ENCODE measurements at places on chromosomes 1 and 21. TPM values are rescaled to one million over a fixed set of nuclear protein-coding genes. Genes with fewer than 3 reads are reported as not detected.

GRCh38 chr1:234229581-234230387, 143.5 kb upstream of the COA6 start:
- DNase-seq = no peak

Gene RGS13
- total RNA-seq = not detected

DNA sequence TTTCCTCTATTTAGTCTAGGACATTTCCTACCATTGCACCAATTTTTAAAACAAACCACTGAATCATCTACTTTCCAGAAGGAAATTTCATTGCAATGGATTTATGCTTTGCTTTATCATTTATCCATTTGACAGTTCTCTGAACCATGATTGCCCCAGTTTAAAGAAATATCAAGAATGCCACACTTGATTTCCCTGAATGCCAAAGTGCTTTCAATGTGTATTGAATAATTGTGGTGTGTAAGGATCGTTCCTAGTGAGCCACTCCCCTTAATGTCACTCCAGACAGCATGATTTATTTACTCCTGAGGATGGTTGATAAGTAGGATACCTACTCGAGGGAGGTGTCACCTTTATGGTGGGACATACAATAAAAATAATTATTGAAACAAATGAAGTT, 169.6 kb downstream of the RYR2 start:
- no peak for DNase-seq

DNA sequence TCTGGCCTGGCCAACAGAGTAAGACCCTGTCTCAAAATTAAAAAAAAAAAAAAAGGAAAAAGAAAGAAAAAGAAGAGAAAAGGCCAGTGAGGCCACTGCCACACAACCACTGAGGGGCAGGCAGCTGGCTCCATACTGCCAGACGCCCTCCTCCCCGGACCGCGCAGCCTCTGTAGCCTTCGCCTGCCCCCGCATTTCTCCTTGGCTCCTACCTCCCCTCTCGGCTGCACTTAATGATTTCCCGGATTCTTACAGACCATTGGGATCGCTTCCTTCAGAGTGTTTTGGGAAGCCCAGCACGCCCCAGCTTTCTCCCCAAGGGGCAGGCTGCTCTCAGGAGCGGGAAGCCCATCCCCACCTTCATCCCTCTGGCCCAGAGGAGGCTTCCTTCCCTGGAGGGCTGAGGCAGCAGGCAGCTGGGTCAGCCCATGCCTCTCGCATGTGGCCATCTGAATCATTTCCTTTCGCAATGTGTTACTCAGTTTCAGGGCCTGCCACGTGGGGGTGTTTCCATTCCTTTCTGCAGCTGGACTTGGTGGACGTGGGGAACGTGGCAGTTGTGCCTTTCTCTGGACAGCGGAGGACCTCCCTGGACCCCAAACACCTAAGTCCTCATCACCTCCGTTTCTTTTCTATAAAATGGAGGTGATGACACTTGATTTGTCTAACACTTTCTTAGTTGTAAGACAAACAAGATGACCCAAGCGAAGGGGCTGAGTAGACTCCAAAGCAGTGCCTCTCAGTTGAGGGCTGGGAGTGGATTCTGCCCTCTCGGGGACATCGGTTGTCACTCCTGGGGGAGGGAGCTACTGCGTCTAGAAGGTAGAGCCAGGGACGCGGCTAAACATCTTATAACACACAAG, 2.3 kb downstream of the SLC2A5 start:
- DNase-seq = no peak

DNA sequence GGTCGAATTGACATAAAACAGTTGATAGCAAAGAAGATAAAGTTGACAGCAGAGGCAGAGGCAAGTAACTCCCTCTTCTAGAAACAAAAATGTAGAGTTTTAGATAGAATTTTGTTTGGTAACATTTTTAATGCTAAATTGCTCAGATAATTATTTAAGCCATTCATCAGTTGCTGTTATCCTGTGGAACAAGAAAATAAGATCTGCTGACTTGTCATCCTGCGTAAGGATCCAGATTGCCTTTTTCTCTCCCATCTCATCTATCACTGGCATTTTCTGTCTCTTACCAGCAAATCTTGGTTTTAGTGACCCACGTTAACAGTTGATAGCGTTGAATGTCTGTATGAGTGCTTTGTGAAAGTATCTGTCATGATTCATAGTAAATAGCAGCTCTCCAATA, 29.8 kb downstream of the SOAT1 start:
- DNase-seq = no peak

- peak; percentile 83 for DNase-seq
These were observed 86.0 kb upstream of the MAP10 start for GRCh38 chr1:232718928-232719927.

Gene TBX15
- not detected for total RNA-seq

- DNase-seq = peak; percentile 12
These were observed 997 bp downstream of the PRKACB start for GRCh38 chr1:84145068-84145467.

Gene ZNF593OS
- total RNA-seq = not detected

Gene C21orf58
- 7.1 TPM for total RNA-seq

Gene USP16
- 31.8 TPM for total RNA-seq

- DNase-seq = no peak
These were observed 3.3 kb upstream of the AGT start for GRCh38 chr1:230717251-230717650.

DNA sequence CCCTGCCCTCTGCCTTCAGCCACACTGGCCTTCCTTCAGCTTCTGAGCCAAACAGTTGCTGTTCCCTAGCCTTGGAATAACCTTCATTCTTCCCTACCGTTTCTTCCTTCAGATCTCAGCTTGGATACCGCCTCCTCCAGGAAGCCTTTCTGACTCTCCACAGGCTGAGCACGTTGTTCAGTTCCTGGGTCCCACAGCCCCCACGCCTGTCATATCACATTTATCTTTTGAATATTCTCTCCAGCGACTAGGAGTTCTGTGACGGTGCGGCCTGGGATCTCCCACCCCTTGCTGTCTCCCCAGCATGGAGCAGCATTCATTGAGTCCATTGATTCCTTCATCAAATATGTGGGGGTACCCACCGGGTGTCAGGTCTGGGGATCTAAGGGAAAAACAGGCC, 39.2 kb downstream of the EPHA2 start:
- no peak for DNase-seq

DNA sequence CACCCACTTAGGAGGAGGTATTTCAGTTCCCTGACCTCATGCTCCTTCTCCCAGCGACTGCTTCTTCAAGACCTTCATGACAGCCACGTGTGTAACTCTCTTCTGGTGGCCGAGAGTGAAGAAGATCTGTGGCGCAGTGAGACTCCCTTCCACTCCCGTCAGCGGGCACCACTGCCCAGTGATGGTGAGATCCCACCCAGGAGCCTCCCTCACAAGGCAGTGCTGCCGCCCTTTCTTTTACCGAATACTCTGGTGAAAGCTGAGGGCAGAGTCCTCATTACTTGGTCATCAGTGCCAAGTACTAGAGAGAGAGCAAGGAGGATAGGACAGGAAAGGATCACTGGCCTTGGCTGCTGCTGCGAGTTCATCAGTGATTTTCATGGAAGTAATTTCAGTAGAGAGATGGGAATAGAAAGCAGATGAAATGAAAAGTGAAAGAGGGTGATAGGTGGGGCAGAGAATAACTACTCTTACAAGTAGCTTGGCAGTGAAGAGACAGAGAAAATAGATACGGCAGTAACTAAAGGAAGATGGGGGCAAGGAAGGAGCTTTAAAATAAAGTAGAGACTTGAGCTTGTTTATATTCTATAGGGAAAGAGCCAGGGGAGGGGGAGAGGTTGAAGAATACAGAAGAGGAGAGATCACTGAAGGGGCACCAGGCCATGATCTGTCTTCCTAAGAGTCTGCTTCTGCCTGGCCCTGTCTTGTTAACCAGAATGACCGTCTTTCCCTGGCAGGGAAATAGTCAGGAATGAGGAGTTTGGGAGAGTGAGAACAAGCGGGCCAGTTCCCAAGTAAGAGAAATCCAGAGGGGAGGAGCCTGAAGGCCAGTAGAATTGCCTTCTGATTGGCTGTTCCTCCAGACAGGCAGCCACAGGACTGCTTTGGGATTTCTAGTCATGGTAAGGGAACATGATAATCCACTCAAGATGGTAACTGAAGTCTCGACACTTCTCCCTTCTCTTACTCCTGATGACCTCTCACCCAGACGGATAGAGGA, 18.3 kb downstream of the HYI start:
- DNase-seq = no peak

DNA sequence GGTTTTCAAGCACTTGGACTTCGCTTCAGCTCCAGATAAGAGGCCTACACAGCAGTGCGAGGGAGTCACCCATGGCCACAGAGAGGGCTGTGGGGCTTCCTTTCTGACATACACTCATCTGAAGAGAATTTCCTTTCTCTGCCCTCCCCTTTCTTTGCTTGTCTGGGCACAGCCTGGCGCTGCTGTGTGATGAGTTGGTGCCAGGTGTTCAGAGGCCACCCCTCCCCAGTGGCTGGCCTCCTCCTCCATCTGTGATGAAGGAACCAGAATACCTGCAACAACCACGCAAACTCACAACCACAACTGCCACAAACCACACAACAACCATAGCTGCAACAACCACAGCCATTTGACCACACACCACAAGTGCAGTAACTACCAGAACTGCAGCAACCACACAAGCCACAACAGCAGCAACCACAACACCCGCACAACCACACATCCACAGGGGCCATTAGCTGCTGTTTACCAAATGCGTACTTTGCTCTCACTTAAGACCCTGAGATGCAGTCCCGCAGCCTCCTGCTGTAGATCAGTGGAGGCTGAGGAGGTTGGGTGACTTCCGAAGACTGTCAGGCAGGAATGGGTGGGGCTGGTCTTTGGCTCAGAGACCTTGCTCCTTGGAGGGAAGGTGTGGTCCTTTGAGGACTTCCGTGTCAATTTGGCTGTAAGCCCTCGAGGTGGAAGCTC, 71.1 kb downstream of the IER5 start:
- peak; percentile 97 for DNase-seq

- peak; percentile 93 for DNase-seq
These were observed 17.9 kb upstream of the SMG7 start for GRCh38 chr1:183454377-183454776.

Gene GRIK3
- not detected for total RNA-seq

DNA sequence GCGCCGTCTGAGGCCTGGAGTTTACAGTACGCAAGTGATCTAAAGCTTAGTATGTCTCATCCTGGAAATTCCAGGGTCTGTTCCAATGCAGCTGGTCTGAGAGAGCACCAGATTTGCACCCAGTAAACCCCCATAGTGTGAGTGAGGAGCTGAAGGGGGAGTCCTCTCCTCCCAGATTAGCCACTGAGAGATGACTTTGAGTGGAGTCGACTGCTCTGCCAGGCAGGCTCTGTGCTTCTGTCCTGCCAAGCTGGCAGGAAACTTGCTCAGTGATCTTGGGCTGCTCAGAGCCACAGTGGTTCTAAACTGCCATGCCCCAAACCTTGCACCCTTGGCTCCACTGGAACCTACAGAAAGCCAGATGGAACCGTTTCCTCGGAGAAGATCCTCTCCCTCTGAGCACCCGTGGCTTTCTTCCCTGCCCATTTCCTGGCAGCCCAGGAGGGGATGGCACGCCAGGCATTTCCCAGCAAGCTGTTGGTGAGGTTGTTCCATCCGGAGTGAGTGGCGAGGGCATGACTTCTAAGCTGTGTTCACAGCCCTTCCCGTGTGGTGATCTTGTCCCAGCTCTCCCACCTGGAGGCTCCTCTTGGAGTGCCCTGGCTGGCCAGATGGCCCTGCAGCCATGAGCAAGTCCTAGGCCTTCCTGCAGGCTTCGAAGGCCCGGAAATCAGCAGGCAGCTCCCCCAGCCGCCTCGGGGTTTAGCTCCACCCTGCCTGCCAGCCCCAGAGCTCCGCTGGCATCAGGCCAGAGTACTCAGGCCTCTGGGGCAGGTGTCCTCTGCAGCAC, 125.9 kb upstream of the VAMP3 start:
- DNase-seq = no peak

Gene SPATA45
- total RNA-seq = 0.44 TPM

GRCh38 chr1:90502696-90503095, 214.4 kb downstream of the BARHL2 start:
- DNase-seq = no peak

GRCh38 chr1:158002631-158003405, 9.4 kb downstream of the KIRREL1 start:
- no peak for DNase-seq

DNA sequence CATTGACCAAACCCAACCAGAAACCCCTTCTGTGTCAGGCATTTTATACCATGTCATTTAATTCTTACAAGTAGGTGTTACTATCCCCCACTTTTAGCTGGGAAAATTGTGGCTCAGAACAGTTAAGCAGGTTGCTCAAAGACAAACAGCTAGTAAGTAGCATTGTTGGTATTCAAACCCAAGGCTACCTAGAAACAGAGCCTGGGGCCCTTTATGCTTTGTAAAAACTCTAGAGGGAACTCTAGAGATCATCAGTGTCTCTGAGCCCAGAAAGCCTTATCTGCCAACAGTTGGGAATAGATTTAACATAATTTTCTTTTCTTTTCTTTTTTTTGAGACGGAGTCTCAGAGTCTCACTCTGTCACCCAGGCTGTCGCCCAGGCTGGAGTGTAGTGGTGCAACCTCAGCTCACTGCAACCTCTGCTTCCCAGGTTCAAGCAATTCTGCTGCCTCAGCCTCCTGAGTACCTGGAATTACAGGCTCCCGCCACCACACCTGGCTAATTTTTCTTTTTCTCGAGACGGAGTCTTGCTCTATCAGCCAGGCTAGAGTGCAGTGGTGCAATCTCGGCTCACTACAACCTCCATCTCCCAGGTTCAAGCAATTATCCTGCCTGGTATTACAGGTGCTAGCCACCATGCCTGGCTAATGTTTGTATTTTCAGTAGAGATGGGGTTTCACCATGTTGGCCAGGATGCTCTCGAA, 48.5 kb upstream of the OSBPL9 start:
- DNase-seq = no peak

GRCh38 chr1:5941671-5942070, 50.6 kb downstream of the NPHP4 start:
- no peak for DNase-seq

DNA sequence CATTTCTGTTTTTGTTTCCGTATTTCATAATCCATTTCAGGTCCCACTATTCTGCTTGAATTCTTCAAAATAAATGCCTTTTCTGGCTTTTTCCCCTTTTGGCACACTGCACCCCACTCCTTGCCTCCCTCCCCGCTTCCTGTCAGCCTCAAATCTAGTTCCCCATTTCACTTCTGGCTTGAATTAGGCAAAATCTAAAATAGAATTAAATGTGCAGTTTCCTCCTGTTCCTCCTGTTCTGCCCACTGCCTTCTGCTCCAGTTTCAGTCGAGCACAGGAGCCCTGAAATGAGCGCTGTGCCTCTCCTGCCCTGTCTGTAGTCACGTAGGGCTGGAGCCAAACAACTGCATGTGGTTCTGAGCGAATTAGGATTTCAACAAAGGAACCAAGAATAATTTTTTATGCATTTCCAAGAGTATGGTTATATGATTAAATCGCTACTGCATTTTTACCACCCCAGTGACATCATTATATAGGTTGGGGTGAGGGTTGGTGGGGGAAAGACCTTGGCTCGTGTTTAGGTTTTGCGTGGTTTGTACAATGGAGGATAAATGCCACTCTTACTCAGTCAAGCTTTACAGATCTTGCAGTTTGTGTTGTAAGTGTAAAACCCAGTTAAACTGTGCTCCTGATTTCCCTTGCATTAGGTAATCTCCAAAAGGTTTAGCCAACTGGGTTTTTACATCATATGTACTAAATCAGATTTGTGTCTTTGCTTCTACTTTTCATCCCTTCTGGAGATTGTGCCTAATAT, 114.9 kb downstream of the VPS13D start:
- DNase-seq = no peak

- no peak for DNase-seq
These were observed 260.6 kb upstream of the ESRRG start for GRCh38 chr1:216983823-216984222.

GRCh38 chr1:25183126-25183980, 48.9 kb downstream of the SYF2 start:
- no peak for DNase-seq

GRCh38 chr1:200818248-200818647, 54.5 kb upstream of the GPR25 start:
- no peak for DNase-seq
